ENCODE measurements at places on chromosomes 1 and 21.
A peak's percentile ranks its signal among the peaks of the same experiment; 100 is the strongest.

GRCh38 chr1:200139661-200140250, 112.2 kb downstream of the NR5A2 start:
- no peak for DNase-seq

DNA sequence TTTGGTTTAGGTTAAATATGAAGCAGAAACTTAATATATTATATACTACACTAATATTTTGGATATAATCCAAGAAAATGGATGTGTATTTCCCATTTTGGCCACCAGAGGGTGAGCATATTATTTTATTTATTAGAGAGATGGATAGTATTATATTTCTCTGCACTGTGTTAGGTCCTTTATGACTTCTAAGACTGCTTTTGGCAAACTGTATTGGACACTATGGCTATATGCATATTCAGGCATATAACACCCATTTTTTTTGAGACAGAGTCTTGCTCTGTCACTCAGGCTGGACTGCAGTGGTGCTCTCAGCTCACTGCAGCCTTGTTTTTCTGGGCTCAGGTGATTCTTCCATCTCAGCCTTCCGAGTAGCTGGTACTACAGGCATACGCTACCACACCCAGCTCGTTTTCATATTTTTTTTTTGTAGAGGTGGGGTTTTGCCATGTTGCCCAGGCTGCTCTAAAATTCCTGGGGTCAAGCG, 17.8 kb upstream of the PGM1 start:
- DNase-seq: no peak

DNA sequence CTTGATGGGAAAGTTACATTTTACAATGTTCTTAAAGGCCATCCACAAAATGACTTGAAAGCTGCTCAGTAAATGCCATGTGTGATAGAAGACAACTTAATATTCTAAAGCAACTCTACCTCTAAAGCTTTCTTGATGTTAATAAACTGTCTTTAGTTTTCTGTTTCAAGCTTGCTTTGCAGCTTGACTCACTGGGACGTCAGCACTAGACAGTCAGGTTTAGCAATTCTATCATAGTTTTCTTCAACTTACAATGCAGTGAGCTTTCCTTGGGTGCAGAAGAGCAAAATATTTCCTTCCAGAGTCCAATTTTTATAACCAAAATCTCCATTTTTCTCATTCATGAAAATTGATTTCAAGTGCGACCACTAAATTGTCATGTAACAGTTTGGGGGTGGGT, 273.1 kb downstream of the NTNG1 start:
- no peak for DNase-seq

DNA sequence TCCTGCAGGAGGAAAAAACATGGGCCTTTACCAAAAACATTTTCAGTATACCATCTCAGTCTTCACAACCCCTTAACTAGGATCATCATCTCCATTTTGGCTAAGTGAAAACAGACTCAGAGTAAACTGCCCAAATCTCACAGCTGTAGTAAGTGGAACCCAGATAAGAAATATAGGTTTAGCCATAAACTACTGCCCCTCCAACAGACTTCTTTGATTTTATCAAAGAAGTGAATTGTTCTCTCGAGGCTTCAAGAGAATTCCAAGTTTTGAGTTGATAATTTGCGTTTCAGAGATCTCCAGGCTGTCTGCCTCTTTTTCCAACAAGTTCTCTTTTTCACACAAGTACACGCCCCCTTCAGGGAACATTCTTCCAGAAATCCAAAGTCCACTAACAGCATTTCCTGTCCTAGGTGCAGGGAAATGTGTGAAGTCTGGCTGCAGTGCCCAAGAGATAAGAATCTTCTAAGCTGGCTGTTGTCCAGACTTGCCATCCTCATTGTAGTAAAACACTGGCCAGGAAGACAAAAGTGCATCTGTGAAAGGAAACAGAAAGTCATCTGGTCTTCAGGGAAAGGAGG, 30.8 kb downstream of the RNF19B start:
- no peak for DNase-seq

- DNase-seq: no peak
Observed at GRCh38 chr1:118960026-118960561, 28.0 kb downstream of the TBX15 start.

GRCh38 chr1:77796695-77797405, 17.4 kb downstream of the MIGA1 start:
- no peak for DNase-seq

DNA sequence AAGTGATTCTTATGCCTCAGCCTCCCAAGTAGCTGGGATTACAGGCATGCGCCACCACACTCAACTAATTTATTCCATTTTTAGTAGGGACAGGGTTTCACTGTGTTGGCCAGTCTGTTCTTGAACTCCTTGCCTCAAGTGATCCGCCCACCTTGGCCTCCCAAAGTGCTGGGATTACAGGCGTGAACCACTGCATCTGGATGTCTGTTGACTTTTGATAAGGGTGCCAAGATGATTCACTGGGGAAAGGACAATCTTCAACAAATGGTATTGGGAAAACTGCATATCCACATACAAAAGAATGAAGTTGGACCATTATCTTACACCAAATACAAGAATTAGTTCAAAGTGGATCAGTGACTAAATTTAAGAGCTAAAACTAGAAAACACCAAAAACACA, 19.8 kb downstream of the RO60 start:
- DNase-seq: no peak

- peak; percentile 21 for DNase-seq
Observed at GRCh38 chr1:204493984-204494280, 673 bp downstream of the PIK3C2B start.

DNA sequence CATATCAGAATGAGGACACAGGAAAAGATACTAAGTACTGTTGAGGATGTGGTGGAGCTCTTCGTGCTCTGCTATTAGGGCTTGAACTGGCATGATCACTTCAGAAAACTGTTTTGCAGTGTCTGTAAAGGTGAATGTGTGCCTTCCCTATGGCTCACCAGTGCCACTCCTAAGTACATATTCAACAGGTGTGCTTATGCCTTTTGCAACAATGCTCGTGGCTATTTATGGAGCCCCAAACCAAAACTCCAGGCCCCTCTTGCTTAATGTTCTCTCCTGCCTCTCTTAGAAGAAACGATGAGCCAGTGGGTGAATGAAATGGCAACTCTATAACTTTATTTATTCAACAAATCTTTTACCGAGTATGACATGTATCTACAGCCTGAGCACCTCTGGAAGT, 70.2 kb downstream of the TAS1R2 start:
- DNase-seq: no peak

DNA sequence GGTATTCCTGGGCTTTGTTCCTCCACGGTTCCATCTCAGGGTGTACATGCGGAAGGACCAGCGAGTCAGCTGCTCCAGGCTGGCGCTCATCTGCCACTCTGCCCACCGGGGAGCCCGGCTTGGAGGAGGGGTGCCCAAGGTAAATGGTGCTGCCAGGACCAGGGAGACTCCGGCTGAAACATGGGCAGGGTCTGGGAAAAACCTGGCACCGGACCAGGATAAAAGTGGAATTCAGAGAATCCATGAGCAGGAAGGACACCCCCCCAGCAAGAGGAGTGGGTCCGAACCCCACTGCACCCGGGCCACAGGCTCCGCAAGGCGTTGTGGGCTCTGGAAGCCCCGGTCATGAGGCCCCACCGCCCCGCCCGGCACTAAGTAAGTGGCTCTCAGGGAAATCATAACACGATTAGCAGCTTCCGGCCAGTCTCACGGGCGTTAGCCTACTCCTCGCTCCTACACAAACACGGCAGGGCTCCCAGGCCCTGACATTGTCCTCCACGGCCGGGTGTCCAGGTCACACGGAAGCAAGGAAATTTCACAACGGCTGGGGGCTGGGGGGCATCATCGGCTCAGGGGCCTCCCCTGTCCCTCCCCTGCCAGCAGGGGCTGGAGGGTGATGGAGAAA, 21.1 kb downstream of the MEGF6 start:
- no peak for DNase-seq

GRCh38 chr1:67485046-67485811, 55.0 kb upstream of the SERBP1 start:
- DNase-seq: no peak

DNA sequence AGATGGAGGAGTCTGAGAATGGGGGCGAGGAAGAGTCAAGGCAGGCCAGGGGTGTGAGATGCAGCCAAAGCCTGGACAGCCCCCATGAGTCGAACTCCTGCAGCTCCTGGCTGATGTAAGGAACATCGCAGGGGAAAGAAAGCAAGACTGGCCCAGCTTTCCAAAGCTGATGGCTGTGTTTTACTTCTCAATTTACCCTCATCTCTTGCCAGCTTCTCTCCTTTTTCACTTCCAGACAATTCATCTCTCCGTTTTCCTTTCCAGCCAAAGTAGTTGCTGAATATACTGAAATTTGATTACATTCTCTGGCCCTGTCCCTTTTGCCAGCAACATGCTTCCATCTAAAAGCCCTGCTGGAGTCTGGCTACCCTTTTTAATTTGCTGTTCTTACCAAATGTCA, 40.0 kb upstream of the UBE2U start:
- no peak for DNase-seq

DNA sequence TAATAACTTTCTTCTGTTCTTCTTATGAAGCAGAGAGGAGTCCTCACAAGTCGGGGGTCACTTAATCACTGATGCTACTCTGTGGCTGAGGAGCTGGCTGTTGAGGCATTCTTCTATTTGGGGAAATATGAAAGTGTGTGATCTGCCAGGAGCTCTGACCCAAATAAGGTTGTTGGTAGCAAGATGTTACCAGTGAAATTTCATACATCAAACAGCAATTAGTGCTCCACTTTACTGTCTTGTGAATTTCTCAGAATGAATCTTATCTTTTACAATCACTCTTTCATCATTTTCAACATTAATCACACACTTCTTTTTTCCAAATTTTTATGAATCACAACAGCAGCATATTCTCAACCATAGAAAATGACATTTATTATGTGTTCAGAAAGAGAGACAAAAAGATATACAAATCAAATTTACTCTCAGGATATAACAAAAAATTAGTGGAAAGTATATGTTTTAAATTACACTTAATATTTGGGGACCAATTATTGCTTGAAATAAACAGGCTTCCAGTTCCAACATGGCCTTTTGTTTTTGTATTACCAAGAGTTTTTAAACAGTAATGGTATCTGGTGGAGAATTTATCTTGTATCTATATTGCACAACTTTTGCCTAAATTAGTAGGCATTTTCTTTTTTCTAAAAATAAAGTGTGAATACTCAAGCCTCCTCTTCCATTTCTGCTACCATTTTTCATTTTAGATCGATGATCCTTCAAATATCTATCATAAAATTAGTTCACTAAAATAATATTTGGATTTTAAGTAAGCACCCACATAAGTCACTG, 9.6 kb downstream of the PTGER3 start:
- DNase-seq: no peak

- no peak for DNase-seq
Observed at GRCh38 chr1:118841521-118841920, 146.6 kb downstream of the TBX15 start.

GRCh38 chr1:241722947-241723346, 70.9 kb downstream of the WDR64 start:
- no peak for DNase-seq

GRCh38 chr1:15951341-15952153, 24.4 kb downstream of the ZBTB17 start:
- no peak for DNase-seq

DNA sequence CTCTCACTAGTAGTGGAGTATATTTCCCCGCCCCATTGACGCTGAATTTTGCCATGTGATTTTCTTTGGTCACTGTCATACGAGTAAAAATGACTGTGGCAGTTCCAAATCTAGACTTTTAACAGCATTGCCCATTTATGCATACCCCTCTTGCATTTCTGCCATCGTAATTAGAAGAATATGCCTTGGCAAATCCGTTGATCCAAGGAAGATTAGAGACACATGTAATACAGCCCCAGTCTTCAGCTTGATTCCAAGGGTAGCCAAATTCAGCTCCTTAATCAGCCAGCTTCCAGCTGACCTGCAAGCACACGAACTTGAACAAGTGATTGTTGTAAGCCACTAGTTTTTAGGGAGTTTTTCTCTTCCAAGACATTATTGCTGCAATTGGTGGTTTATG, 290.3 kb upstream of the ADAMTS5 start:
- DNase-seq: no peak

- DNase-seq: no peak
Observed at GRCh38 chr1:99603699-99604560, 42.0 kb upstream of the PALMD start.

- DNase-seq: no peak
Observed at GRCh38 chr1:50318428-50318827, 104.8 kb downstream of the DMRTA2 start.

GRCh38 chr1:242140836-242141235, 141.9 kb upstream of the MAP1LC3C start:
- DNase-seq: no peak

GRCh38 chr1:64536836-64537490, 67.0 kb downstream of the CACHD1 start:
- no peak for DNase-seq

- DNase-seq: no peak
Observed at GRCh38 chr21:43193651-43194302, 25.0 kb downstream of the CRYAA start.

GRCh38 chr1:81594206-81594605, 206.5 kb upstream of the ADGRL2 start:
- DNase-seq: no peak

GRCh38 chr1:25640646-25641328, 24.2 kb downstream of the MAN1C1 start:
- no peak for DNase-seq

DNA sequence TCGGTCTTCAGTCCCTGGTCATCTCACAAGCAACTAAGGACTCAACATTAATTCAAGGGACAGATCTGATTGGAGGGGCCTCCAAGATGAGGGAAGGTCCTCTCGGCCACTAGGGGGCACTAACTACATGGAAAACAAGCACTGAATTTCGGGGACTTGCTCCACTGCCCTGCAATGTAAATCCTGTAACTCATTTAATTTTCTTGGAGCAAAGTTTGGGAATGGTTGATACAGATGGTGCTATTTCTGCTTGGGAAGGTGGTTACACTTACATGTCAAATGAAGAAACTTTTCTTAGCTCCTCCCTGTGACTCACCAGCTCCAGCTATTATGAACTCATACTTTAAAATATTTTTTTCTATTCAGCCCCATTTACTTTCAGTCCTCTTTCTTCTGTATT, 97.4 kb upstream of the KCNJ15 start:
- DNase-seq: peak; percentile 13

DNA sequence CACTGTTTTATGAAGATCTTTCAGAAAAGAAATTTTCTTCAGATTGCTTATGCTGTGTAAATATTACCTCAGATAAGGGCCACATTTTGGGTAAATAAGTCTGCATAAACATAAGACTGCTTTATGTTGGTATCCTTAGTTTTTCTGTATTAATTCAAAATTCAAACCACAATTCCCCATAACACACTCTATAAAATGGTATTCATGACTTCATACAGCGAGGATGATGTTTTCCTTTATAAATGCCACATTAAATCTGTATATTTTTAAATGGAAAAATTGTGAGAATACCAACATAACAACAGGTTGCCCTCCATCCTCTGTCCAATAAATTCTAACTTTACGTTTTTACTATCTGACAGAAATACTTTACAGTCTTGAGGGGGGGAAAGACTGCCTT, 248.7 kb upstream of the CXADR start:
- DNase-seq: no peak

All from stimulated activated CD8-positive, alpha-beta memory T cell treated with anti-CD3 and anti-CD28 coated beads, Interleukin-7, amount 100 ng/mL, for 1 hour (primary cell).